Stimulated activated CD8-positive, alpha-beta memory T cell treated with anti-CD3 and anti-CD28 coated beads, Interleukin-12 subunit alpha, Interleukin-12 subunit beta, amount 100 ng/mL, for 4 hours (primary cell): ENCODE measurements at places on chromosomes 4 and X.

- no peak for DNase-seq
Measured at GRCh38 chrX:99394456-99394855, 1015.6 kb downstream of the PCDH19 start.

DNA sequence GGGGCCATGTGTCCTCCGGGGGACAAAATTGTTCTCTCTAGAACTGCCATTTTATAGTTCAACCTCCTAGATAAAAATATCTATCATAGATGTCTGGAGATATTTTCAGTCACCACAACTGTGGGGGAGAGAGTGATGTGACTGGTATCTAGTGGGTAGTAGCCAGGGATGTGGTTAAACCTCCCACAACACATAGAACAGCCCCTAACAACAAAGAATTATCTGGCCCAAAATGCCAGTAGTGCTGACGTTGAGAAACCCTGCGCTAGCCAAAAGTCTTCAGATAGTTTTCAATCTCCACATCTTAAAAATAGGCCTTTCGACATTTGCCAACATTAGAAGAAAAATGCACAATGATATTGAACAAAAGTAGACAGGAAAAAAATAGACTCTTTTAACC is 19.0 kb upstream of the SUPT20HL2 start:
- DNase-seq, result no peak

DNA sequence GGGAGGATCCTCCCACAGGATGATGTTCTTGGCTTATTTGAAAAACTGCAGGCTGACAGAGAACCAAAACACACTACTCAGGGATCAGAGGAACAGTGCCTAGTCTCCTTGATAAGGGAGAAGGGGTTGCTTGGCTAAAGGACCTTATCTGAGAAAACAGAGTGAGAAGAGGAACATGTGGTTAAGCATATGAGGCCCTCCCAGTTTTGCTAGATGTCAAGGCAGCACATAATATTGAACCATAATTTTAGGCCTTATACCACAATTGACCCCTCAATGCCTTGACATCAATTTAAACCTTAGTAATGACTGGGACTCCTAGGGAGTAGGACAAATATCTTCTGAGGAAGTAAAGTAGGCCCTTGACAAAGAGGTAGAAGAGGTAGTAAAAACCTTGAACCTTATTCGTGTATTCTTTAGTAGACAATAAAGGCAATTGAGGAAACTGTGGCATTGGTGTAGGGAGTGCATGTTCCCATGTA is 79.3 kb downstream of the TEX13C start:
- DNase-seq, result no peak

- no peak for DNase-seq
Measured at GRCh38 chr4:63919636-63920365, 489.4 kb downstream of the TECRL start.

DNA sequence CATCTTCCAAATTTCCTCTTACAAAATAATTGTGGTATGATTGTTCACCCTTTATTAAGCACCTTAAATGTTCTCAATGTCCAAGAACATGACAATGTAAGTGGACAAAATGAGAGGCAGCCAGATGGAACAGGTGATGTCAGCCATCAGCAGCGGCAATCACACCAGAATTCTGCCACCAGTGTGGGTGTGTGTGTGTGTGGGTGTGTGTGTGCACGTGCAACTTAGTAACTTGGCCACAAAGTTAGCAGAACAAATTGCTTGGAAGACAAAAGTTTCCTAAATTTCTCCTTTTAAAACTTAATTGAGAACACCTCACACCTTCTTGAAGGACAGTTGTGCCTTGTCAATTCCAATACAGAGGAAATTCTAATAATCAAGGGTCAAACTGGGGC is 18.7 kb downstream of the LNX1 start:
- no peak for DNase-seq

- DNase-seq, result no peak
Measured at GRCh38 chr4:33226133-33226532, 2506.0 kb downstream of the PCDH7 start.

DNA sequence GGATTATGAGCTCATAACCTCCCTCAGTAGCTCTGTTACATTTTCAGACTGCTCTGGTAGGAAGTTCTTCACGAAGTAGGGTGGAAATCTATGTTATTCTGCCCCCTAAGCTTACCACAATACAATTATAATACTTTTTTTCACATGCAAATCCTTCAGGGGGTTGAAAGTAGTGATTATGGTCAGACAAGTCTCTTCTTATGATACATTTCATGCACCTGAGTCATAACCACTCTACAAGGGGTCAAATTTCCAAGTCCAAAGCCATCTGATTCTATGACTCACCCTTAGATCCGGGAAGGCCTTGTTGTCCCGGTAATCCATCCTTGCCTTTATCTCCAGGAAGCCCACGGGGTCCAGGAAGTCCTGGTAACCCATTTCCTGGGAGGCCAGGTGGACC is 95.2 kb downstream of the ATG4A start:
- no peak for DNase-seq

- DNase-seq, result no peak
Measured at GRCh38 chr4:153593161-153593560, 90.9 kb upstream of the TLR2 start.

DNA sequence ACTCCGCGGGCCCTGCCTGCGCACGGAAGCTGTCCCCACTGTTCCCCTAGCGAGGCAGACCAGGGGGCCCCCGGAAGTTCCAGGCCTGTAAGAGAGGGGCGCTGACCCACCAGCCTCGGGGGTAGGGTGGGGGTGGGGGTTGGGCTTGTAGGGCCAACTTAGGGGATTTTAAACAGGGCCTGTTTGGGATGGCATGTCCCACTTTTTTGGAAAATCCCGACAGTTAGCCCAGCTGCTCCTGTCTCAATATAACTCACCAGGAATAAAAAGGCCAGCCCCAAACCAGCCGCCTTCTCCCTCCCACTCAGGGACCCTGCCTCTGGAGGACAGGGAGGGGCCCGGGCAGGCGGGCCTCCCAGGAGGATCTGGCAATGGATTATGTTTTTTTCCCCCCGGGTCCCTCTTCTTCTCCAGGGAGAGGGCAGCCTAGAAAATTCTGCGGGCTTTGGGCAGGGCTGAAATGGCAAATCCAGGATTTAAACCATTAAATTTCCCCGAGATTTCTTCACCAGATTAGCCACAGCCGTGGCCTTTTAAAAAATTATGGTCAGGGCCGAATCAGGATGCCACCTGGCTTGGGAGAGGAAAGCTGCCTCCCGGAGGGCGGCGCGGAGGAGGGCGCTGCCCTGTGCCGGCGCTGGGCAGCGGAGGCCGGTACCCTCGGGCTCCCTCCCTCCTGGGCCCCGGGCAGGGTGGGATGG is 957 bp downstream of the PPP2R2C start:
- DNase-seq, result no peak

DNA sequence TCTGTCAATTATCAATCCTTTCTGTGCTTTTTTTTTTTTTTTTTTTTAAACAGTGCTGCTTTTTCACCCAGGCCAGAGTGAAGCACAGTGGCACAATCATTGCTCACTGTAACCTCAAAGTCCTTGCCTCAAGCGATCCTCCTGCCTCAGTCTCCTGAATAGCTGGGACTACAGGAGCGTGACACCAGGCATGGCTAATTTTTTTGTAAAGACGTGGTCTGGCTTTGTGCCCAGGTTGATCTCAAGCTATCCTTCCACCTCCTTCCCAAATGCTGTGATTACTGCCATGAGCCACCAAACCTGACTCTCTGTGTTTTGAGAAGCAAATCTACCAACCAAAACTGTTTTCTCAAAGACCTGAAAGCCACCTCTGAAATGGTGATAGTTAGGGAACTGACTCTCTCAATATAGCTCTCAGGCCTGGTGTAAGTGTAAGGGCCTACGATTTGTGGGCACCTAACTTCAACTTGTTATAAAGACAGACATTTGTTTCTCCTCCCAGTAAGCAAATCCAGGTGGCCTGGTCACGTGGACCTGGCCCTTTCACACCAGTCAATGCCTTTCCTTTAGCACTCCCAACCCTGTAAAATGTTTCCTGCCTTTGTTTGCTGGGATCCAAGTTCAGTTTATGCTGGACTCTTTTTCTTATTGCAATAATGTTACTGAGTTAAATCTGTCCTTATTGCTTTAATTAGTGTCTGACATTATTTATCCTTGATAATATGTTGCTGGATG is 2015.9 kb downstream of the PCDH7 start:
- no peak for DNase-seq

- DNase-seq, result no peak
Measured at GRCh38 chr4:148030193-148030873, 298.4 kb downstream of the ARHGAP10 start.

DNA sequence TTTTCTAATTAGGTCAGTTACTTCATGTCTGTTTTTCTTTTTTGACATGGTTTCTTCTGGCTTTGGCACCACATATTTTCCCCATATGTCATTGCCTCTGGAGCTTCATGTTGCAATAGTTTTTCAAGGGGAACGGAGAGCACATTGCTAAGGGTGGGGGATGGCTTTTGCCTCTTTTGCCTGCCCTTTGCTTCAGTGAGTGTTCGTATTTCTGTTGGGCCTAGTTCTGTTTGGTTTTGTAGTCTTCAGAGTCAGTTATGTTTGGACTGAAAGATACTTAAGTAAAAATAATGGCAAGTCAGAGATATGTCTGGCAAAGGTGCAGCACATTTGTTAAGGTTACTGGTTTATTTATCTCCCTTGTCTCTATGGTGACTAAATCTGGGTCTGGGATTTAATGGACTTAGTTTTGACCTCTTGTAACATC is 29.1 kb downstream of the FHL1 start:
- DNase-seq, result no peak

- no peak for DNase-seq
Measured at GRCh38 chr4:89331686-89332544, 24.3 kb upstream of the GPRIN3 start.

DNA sequence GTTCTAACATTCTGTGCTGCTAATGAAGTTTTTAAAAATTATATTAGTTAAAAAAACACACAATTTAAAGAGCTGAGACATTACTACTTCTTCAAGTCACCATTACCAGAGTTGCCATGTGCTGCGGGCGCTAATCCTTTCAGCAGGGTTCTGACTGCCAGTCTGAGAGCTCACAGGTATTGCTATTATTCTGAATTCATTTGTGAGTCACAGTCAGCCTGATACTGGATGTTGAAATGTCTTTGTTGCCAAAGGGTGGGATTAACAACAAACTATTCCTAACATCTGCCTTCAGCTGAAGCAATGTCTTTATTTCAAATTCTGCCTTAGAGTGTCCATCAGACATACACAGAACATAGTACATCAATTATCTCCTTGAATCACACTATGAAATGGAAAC is 197.1 kb upstream of the FGF13 start:
- no peak for DNase-seq

DNA sequence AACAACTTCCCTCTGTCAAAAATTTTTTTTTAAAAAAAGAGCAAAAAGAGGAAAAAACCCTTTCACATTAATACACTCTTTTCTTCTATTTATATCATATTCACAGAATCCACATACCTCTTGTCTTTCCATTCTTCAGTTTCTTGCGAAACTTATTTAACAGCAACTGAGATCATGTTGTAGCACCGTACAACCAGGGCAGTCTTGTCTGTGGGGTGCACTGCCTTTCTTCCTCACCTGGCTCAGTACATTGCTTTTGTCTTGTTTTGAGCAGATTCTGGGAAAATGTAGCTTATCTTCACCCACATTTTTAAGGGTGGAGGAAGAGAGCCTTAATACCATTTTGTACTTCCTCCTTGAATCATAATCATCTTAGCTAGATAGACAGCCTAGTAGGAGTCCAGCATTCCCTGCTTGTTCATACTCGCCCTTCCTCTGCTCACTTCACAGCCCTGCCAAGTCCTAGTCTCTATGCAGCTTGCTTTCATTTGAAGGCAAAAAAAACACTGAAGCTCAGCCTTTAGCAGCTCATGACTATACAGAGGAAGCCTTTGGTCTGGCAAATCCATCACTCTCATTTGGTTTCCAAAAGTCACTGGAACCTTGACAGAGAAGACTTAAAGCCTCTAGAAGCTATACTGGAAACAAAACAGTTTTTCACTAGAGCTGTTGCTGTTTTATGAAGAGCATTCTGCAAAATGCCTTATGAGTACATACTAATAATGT is 140.6 kb upstream of the BANK1 start:
- DNase-seq, result no peak

GRCh38 chr4:82560853-82561785 is 669 bp downstream of the TMEM150C start:
- no peak for DNase-seq

DNA sequence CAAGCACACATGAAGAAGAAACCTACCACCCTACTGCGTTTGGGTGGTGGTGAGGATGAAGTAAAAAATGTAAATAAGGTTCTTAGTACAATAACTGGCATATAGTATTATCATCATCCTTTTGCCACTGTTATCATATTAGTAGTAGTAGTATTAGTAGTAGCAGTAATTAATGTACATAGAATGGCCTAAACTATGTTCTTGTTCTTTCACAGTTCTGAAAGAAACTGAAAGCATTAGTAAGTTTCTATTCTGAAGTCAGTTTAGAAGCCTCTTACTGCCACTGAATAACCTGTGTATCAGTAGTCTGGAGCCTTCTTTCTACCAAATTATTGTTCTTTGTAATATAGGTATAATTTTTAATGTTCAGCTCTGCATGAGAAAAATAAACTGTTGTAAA is 21.0 kb downstream of the COL4A6 start:
- DNase-seq, result no peak
